Stimulated activated CD4-positive, alpha-beta T cell treated with anti-CD3 and anti-CD28 coated beads, Interleukin-1b, Interleukin-23, amount 100 ng/mL, for 1 hour (primary cell): ENCODE measurements at places on chromosomes 1 and 21.
A peak's percentile ranks its signal among the peaks of the same experiment; 100 is the strongest.

DNA sequence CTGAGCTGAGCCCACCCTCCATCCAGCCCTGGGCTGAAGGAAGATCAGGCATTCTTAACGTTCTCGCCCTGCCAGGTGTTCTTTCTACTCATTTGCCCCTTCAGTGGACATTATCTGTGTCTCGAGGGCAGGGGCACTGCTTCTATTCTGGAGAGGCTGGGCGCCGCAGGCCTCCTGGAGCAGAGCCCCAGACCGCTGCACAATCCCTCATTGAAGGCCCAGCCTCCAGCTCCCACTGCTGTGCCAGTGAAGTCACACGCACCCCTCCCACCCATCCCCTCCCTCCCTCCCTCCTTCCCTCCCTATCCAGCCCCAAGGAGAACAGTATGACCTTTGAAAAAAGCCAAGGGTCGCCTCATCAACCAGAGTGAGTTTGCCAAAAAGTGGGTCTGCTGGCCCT is 76.7 kb downstream of the NFASC start:
- no peak for DNase-seq

GRCh38 chr1:1157914-1158710 is 15.6 kb upstream of the TTLL10 start:
- no peak for DNase-seq

GRCh38 chr1:226677027-226678020 is 61.8 kb downstream of the ITPKB start:
- DNase-seq: peak; percentile 50

DNA sequence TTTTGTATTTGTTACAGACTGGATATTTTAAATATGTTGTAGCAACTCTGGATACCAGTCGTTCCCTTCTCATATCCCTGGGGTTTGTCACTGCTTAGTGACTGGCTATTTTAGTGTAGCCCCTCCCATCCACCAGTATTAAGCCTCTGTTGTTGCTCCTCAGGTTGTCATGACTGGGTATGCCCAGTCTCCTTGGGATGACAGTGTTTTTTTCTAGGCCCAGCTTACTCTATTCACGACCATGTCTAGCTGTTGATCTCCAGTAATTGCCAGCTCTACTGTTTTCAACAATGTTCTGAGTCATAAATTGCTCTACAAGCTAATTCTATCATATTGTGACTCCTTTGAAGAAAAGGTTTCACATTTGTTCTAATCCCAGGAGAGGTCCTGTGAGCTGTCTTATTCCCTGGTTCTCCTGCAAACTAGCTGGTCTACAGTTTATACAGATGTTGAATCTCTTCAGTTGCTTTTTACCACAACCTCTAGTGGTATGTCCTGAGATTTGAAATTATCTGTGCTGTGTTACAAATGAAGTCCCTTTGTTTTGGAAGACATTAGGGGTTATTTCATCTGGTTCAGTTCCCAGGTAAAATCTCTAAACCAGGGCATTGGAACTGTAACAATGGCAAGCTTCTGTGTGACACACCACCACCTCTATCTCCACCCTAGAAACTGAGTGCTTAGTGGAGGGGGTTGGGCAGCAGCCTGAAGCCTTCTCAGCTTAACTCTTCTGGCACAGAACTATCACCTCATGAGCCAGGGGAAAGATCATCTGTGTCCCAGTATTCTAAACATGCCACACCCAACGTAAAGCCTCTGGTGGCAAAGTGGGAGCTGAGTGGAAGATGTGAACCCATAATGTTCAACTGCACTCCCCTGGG is 124.6 kb downstream of the TRIM33 start:
- no peak for DNase-seq

- DNase-seq: no peak
These were observed 2.7 kb downstream of the DENND2D start for GRCh38 chr1:111197598-111198284.

DNA sequence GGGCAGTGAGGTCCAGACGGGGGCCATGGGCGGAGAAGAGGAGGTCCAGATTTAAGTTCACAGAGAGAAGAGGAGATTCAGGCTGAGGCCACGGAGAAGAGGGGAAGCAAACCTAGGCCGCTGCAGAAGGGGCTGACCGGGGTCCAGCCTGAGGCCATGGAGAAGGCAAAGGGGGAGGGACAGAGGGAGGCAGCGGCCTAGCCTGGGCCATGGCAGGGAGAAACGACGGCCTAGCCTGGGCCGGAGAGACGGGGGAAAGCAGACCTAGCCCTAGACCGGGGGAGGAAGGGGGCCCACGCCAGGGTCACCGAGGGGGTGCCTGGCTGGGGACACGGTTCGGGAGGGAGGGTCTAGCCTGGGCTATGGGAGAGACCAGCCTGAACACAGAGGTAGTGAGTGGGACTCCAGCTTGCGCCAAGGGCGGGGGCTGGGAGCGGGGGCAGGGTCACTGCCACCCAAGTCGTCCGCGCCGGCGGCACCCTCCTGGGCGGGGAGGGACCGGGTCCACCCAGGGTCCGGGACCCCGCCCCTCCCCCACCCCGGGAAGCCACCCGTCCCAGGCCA is 459 bp downstream of the CAPZB start:
- DNase-seq: no peak

GRCh38 chr1:99062192-99062591 is 57.5 kb upstream of the PLPPR5 start:
- DNase-seq: no peak

DNA sequence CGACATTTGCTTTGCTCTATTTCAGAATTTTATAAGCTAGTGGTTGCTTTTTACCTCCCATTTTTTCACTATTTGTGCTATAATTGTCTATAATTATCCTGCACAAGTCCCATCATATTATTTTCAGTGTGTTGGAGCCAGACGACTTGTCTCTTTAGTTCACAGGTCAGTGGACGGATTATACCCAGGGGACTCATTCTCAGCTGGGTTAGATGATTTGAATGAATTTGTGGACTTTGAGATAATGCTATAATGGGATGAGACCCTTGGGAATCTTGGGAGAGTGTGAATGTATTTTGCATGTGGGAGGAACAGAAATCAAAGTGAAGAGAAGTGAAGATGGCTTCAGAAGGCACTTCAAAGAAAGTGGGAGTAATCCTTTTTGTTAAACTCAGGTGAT is 31.5 kb upstream of the KCNK1 start:
- DNase-seq: no peak
